C1 segment of cervical spinal cord (tissue), 14 donors: ENCODE measurements at places on chromosomes 11 and 22.

- no peak for DNase-seq
These were observed 162.3 kb downstream of the FBXO7 start for GRCh38 chr22:32636884-32637283.

DNA sequence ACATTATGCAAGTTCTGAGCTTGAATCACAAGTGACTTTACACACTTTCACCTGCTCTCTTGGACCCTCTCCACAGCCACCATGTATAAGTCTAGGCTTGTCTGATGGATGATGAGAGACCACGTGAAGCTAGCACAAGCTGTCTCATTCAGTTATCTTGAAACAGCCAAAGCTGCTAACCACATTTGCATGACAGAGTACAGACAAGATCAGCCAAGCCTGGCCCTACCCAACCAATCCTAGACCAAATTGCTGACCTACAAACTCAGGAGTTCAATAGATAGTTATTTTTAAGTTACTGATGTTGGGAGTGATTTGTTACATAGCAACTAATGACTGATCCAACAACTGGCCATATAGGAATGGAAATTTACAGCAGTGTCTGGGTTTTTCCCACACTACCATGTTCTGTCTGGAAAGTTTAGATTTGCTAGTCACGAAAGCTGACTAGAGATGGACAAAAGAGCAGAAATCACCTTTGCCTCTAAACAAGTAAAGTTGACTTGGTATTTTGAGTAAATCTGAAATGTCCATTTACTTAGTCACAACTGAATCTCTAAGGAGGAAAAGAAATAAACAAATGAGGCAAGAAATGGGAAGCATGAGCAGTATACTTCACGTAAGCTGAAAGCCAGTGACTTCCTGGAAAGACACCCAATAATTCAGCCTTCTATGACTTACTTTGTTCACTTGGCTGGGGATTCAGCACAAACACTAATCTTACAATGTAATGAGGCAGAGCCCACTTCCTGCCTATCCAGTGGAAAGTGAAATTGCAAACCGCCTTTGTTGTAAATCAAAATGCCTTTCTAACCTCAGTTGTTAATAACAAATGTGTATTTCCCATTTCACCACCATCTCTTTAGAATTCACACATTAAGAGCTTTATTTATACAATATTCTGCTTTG, 101.7 kb downstream of the FAM181B start:
- DNase-seq, result no peak

DNA sequence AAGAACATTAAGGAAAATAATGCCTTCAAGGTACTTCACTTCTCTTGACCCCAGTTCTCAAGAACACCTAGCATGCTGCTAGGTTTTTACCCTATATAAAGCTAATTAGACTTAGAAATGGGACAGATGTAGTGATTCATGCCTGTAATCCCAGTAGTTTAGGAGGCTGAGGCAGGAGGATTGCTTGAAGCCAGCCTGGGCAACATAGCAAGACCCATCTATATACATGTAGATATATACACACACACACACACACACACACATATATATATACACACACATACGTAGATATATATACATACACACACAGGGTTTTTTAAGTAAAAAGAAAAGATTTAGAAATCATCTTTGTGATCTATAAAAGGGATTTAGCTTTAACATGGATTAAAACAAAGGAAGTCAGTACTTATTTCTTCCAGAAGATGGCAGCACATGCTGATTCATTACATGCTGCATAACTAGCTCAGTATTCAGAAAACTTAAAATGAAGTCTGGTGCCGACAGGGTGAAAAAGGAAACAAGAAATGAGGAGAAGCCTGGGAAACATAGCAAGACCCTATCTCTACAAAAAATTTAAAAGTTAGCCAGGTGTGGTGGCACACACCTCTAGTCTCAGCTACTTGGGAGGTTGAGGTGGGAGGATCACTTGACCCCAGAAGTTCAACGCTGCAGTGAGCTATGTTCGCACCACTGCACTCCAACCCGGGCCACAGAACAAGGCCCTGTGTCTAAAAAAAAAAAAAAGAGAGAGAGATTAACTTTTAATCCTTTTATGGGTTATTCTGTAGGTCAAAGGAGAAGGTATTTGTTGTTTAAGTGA, 28.5 kb upstream of the RBX1 start:
- no peak for DNase-seq

GRCh38 chr22:31968022-31968421, 23.7 kb downstream of the YWHAH start:
- DNase-seq, result no peak

DNA sequence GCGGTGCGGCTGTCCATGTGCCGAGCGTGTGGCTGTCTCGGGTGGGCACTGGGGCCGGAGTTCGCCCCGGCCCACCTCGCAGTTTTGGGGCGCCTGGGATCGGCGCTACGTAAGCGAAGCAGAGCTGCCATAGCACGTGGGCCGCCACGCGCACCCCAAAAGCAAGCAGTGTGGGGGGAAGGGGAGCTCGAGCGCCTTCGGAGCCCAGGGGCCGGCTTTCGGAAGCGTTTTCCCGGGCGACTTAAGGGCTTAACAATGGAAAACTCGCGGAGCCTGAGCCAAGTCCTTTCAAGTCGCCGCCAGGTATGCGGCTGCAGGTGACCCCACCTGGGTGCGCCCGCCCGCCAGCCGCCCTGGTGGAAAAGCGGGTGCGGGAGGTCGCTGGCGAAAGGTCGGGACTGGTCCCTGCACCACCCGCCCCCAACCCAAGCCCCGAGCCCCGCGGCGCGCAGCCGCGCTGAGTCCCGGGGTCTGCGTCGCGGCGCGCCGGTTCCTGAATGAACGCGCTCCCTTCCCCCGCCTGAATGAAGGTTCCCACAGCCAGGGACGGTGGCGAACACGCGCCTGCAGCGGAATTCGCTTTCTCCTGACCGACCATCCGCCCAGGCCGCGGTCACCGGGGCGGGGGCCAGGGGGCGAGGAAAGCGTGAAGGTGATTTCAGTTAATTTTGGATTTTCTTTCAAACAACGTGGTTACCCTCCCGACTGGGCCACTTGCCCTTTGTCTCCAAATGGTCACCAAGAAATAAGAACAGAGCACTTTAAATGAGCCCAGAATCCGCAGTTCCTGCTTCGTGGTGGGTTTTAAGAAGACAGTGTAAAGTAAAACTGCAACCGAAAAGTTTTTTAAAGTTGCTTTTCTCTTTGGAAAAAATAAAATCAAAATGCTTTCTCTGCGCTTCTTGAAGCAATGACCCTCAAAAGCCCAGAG, 2.8 kb upstream of the CCND1 start:
- DNase-seq, result no peak

GRCh38 chr11:11916981-11917399, 75.2 kb downstream of the USP47 start:
- DNase-seq, result no peak

- DNase-seq, result no peak
These were observed 389.1 kb downstream of the AASDHPPT start for GRCh38 chr11:106466521-106467080.

DNA sequence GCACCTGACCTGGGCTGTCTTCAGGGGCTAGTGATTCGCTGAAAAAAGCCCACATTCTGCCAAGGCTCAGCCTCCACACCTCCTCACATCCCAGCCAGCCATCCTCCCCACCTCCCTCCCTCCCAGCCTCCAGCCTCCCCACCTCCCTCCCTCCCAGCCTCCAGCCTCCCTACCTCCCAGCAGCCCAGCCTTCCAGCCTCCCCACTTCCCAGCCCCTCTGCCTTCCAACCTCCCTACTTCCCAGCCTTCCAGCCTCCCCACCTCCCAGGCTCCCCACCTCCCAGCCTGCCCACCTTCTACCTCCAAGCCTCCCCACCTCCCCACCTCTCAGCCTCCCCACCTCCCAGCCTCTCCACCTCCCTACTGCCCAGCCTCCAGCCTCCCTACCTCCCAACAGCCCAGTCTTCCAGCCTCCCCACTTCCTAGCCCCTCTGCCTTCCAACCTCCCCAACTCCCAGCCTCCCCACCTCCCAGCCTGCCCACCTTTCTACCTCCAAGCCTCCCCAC, 33.7 kb upstream of the TH start:
- no peak for DNase-seq

GRCh38 chr11:70580036-70580805, 181.9 kb downstream of the CTTN start:
- DNase-seq, result no peak

GRCh38 chr11:109946322-109946846, 146.8 kb upstream of the ZC3H12C start:
- DNase-seq, result peak; percentile 72

DNA sequence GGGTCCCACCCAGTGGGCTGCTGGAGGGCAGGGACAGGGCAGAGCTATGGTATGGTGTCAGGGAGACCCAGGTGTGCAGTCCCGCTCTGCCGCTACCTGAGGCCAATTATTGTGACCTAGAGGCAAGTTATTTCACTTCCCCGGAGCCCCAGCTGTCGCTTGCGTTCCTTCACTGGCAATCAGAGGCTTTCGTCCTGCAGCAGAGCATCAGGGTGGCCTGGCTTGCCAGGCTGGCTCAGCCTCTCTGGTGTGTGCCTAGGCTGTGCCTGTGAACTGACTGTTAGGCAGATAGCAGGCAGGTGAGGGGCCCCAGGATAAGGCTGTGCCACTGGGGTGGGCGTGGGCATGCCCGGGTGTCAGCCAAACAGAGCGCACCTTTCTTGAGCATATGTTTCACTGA, 31.4 kb downstream of the GLB1L2 start:
- DNase-seq, result no peak

DNA sequence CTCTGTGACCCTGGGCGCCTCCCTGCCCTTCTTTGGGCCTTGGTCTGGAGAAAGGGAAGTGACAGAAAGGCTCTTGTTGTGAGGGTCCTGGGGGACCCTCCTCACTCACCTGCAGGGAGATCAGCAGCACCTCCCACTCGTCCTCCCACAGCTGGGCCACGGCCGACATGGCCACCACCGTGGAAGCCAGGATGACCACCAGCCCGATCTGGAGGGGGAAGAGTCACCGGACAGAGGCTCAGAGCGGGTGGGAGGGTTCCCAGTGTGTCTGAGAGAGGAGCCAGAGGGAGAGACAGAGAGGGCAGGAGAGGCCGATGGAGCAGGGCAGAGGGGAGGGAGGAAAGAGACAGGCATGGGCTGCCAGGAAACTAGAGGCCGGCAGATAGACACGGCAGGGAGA, 16.8 kb upstream of the KLHL35 start:
- DNase-seq, result no peak

- no peak for DNase-seq
These were observed 46.4 kb upstream of the AMOTL1 start for GRCh38 chr11:94721565-94722292.

DNA sequence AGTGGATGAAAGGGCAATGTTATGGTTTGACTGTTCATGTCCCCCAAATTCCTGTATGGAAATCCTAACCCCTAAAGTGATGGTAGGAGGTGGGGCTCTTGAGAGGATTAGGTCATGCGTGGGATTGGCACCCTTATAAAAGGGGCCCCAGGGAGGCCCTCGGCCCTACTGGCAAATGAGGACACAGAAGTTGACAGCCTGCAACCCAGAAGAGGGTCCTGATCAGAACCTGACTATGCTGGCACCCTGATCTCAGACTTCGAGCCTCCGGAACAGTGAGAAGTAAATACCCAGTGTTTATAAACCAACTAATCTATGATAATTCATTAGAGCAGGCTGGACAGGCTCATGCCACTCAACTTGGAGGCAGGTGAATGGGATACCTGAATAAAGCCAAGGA, 8.7 kb downstream of the IFITM10 start:
- no peak for DNase-seq

GRCh38 chr11:1530686-1531448, 41.2 kb downstream of the DUSP8 start:
- no peak for DNase-seq

DNA sequence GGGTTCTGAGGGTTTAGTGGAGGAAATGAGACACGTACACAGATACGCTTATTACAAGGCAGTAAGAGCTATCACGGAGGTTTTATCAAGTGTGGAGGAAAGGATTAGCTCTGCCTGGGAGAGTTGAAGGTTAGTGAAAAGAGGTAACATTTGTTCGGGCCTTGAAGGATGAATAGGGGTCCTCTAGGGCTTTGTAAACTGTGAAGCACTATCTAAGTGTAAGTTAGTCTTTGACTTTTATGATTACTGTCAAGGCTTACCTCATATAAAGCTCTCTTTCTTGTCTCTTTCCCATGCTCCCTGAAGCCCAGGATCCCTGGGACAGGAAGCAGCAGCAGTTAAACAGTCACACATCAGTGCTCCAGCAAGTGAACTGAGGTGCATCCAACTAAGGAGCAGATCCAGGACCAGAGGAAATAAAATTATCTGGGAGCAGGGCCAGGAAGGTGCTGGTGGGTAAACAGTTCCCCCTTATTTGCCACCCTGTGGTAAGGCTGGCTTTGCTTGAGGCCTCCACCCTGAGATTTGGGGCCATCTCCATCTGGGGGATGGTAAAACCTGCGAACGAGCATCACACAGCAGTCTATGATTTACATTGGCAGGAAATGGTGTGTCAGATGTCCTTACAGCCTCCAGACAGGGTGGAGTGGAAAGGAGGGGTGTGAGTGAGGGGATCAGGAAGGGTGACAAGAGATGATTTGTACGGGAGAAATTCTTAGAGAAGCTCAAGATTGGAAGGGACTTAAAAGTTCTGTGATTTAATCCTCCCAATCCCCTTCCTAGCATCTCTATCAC, 27.2 kb downstream of the GVQW3 start:
- no peak for DNase-seq

- DNase-seq, result no peak
These were observed 2.4 kb downstream of the CHEK1 start for GRCh38 chr11:125627236-125627910.

DNA sequence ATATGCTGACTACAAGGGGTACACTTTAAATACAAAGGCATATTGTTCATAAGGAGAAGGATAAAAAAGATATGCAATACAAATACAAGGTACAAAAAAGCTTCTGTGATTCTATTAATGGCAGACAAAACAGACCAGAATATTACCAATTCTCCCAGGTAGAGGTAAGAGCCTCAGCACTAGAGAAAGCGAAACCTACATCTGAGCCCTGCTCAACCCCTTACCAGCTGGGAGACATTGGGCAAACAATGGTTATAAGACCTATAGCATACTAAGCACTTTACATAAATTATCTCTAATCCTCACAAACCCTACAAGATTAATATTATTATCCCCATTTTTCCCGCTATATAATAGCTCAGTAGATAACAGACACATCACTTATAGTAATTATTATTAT, 41.2 kb upstream of the LRRC55 start:
- DNase-seq, result no peak

DNA sequence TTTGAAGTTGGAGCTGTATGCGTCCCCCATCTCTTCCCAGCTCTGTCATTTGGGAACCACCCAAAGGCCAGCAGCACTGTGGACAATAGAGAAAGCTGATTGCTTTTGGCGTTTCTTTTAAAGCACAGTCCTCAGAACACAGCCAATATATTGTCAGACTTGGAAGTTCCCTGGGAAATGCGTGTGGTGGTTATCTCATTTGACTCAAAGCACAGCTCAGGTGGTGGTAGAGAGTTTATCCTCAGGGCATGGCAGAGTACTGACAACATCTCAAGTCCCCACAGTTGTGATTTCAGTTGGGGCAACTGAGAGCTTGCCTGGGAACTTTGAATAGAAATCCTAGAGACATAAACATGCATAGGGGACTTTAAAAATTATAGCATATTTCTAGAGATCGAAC, 601.3 kb downstream of the ETS1 start:
- no peak for DNase-seq

- no peak for DNase-seq
These were observed 3.6 kb downstream of the PIK3IP1 start for GRCh38 chr22:31288496-31289240.
